Large intestine (tissue), 12 donors: ENCODE measurements at places on chromosomes 2 and 18. TPM values are rescaled to one million over a fixed set of nuclear protein-coding genes. Genes with fewer than 3 reads are reported as not detected.

DNA sequence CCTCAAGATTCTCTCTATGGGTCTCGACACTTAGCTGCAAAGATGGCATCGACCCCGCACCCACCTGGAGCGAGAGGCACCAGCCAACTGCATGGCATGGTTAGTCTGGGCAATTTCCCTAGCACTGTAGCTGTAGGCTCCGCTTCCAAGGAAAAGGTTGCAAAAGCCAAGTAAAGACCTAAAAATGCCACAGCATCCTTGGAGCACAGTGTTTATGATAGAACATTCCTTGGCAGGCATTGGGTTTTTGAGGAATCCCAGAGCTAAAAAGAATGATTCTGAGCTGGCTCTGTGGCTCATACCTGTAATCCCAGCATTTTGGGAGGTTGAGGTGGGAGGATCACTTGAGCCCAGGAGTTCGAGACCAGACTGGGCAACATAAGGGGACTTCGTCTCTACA, 22.9 kb downstream of the QPCT start:
- no peak for DNase-seq

GRCh38 chr18:73975266-73975665, 172.4 kb downstream of the FBXO15 start:
- DNase-seq, result no peak

GRCh38 chr18:75212751-75213090, 2.1 kb downstream of the TSHZ1 start:
- DNase-seq, result no peak

- no peak for DNase-seq
These were observed 65.1 kb upstream of the ODC1 start for GRCh38 chr2:10513201-10513600.

DNA sequence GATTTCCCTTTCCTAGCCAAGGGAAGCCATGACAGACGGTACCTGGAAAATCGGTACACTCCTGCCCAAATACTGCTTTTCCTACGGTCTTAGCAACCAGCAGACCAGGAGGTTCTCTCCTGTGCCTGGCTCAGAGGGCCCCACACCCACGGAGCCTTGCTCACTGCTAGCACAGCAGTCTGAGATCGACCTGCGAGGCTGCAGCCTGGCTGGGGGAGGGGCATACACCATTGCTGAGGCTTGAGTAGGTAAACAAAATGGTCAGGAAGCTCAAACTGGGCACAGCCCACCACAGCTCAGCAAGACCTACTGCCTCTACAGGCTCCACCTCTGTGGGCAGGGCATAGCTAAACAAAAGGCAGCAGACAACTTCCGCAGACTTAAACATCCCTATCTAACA, 6.8 kb upstream of the CD207 start:
- no peak for DNase-seq

DNA sequence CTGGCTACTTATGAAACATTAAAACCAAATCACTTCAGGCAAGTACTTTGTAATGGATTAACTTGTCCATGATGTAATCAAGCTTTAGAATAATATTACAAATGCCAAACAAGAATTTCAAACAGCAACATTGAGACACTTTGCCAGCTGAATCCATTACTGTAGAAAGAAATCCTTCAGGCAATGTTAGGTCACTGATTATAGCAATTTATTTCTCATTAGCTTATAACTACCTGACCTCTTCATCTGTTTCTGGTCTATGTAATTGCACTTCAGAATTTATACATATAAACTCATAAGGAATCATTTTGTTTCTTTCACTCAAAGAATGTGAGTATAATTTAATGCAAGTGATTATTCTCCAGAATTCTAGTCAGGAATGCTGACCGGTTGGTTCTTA, 692.6 kb upstream of the TMEFF2 start:
- DNase-seq, result no peak

DNA sequence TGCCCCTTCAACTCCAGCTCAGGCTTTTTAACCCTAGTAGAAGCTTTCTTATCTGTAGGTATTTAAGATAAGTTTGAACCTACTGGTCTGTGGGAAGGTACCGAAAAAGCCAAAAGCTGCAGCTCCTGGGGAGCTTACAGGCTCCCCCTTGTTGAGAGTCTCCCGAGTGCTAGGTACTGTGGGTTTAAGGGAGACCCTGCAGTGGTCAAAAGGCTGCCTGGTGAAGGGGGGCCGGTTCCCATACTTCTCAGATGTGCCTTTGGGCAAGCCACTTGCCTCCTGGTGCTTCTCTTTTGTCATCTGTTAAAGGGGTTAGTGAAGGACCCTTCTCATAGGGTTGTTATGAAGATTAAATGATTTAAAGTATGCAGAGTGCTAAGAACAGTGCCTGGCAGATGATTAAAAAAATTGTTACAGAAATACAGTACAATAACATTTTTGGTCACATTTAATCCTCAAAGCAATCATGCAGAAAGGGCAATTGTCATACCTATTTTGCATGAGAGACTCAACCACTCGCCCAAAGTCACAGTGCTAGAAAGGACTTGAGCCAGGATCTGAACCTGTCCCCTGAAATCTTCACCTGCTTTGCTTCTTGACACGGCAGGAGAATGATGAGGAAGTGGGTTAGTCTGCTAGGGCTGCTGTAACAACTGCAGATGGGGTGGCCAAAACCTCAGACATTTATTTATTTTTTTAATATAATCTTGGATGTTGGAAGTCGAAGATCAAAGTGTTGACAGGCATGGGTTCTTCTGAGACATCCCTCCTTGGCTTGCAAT, 62.5 kb downstream of the NEDD4L start:
- DNase-seq, result no peak

GRCh38 chr18:10826400-10826799, 300.6 kb downstream of the NAPG start:
- DNase-seq, result no peak

- no peak for DNase-seq
These were observed 33.2 kb downstream of the ARHGEF33 start for GRCh38 chr2:38922902-38923301.

Gene HOXD10
- 0.18 TPM for polyA plus RNA-seq

Gene SCYGR2
- not detected for polyA plus RNA-seq
